ENCODE measurements at places on chromosomes 2 and 18.

DNA sequence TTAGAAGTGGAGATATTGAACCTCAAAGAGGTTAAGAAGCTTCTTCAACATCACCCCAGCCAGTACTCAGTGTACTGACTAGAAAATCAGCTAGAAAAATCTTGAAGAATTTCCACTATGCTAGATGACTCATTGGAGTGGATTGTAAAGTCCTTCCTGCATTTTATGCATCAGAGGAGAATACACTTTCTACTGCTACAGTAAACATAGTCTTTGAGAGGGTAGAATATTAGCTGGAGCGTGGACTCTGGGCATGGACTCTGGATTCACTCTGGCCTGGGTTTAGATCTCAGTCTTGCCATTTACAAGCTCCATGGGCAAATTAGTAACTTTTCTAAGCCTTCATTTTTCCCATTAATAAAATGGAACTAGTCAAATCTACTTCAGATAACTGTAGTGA lies 215.9 kb downstream of the IRS1 start:
- DNase-seq = peak; percentile 91

- peak; percentile 73 for DNase-seq
Observed at GRCh38 chr2:158753641-158754611, 41.2 kb upstream of the DAPL1 start.

GRCh38 chr2:6947929-6948676 lies 30.9 kb downstream of the RNF144A start:
- no peak for DNase-seq

DNA sequence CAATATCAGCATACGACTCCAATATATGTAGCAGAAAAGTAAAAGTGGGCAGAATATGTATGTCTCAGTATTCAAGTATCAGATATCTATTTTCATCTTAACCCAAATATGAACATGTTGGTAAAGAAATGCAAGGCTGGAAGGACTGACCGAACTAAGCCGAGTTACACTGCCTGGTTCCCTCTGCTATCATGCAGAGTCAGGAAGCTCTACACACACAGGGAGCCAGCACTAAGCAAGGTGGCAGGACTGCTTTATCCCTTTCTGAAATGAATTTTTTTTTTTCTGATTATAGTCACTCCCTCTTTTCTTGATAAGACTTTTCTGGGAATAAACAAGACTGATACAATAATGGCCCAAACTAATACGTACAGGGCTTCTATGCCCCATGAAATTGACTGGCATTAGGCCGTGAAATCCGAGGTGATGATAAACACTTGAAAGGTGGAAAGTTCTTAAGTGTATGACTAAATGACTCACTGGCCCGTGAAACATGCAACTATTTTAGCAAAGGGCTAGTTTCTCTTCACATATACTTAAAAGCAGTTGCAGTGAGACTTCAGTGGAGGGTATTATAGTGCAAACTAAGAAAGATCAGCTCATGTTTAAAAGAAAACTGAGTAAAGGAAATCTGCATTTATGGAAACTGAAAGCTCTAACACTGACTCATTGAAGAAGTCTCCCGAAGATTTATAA lies 14.9 kb downstream of the DPP4 start:
- DNase-seq = no peak

- DNase-seq = no peak
Observed at GRCh38 chr2:10345126-10345525, 42.4 kb downstream of the HPCAL1 start.

DNA sequence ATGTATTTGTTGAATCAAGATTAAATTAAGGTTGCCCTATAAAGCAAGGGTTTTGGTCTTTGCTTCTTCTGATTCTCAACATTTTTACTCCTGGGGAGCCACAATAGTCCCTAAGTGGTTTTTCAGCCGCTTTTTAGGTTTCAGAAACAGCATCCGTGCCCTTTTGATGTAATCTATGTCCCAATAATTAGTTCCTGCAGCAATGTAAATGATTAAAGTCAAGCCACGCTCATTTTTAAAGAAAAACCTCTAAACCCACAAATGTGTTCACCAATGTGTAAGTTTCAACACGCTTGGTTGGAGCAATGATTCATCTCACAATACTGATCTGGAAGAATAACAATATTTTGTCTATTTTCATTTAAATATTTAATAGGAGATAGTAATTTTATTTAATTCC lies 5.6 kb downstream of the ARL4C start:
- DNase-seq = no peak

DNA sequence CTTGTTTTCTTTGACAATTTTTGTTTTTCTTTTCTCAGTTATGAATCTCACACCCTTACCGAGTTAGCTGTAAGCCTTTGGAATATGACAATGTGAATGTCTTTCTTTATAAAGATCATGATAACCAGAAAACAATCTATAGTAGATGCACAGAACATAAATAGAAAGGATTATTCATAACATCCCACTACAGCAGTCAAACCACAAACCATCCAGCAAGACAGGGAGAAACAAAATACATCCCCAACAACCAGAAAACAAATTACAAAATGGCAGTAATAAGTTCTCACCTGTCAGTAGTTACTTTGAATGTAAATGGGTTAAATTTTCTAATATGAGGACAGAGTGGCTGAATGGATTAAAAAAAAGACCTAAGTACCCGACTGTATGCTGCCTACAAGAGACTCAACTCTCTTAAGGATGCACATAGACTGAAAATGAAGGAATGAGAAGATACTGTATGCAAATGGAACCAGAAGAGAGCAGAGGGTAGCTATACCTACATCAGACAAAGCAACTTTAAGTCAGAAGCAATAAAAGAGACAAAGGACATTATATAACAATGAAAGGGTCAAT lies 124.6 kb downstream of the ZNF532 start:
- DNase-seq = no peak

DNA sequence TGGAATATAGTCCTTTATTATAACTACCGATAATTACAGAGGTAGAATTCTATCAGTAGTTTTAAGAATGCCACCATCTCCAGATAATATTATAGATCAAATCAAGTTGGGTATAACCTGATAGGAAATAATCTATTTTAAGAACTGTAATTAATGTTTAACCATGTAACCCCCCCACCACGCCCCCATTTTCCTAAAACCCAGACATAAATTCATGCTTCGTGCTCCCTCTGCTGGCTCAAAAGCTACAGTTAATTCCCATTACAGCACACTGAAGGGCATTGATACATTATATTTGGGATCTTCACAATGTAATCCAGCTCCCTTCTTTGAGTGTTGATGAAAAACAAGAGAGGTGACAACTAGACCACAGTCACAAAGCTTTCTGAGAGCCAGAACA lies 228.0 kb upstream of the SMAD7 start:
- peak; percentile 36 for DNase-seq

- peak; percentile 97 for DNase-seq
Observed at GRCh38 chr18:49052891-49053644, 102.3 kb upstream of the SMAD7 start.

DNA sequence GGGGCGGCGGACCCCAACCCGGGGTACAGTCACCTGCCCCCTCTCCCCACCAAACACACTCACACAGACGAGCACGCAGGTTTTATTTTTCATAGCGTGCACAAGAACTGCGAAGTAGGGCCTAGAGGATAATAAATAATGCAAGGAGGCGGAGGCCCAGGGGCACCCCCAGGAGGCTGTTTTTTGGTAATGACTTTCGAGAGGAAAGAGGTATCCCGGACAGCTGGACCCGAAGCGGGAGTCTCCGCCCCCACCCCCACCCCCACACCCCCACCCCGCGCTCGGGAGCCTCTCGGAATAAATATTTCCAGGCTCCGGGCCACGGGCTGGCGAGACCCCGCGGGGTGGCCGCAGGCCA lies 3.4 kb downstream of the CYP26B1 start:
- no peak for DNase-seq

GRCh38 chr2:169222665-169223064 lies 139.7 kb downstream of the LRP2 start:
- no peak for DNase-seq

DNA sequence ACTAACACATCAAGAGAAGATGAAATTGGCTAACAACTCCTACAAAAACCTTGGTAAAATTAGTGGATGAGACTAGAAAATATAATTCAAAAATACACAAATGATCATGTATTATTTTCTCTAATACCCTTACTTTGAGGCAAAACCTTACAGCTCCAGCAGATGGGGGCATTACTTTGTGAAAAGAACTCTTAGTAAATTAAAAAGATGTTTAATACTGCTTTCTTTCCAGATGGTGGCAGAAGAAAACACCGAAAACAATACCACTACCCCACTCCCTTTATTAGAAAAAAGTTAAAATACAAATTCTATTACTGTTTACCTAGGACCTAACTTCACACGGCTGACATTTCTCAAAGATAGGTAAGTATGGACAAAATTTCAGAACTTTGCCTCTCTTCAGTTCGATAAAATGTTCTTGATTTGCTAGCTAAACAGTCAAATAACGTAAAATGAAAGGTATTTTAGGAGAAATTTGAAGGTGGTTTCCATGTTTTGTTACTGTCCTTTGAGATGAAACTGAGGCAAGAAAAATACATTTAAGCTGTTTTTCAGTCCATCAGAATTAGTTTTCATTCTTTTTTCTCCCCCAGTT lies 30.6 kb downstream of the ORC4 start:
- peak; percentile 72 for DNase-seq

GRCh38 chr2:63736354-63736753 lies 105.3 kb upstream of the UGP2 start:
- peak; percentile 55 for DNase-seq

DNA sequence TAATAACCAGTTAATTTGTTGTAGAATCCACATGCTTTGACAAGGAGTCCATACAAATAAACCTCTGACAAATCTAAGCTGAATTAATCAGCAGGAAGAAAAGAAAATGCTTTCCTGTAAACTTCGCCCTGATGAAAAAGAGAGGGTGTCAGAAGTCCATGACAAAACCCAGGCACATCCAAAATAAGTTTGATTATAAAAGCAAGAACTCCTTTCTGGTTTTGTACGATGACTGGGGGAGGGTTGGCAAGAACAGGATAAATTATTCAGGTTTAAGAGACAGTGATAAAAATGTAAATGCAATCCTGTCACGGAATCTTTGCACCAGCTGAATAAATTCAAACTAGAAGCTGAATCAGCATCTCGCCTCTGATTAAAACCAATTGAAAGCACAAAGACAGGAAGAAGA lies 469.2 kb upstream of the TNP1 start:
- no peak for DNase-seq

- DNase-seq = no peak
Observed at GRCh38 chr18:28128659-28128980, 48.3 kb downstream of the CDH2 start.

DNA sequence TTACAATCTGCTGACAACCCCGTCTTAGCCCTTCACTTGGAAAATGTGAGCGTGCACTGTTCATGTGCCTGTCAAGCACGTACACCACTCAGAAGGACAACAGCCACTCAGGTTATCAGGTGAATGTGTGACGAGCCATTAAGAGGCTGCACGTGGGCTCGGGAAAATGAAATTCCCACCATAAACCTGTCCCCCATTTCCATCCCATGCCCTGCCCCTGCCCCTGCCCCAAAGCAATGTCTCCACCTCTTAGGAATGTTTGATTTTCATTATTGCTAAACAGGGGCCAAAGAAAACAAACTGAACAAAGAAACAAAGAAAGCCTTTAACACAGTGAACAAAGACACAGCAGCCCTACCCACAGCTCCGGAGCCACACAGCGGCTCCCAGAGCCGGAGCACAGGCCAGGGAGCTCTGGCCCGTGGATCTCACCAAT lies 90.5 kb downstream of the TMEM18 start:
- no peak for DNase-seq

GRCh38 chr2:109020217-109020637 lies 31.2 kb upstream of the EDAR start:
- DNase-seq = peak; percentile 46

DNA sequence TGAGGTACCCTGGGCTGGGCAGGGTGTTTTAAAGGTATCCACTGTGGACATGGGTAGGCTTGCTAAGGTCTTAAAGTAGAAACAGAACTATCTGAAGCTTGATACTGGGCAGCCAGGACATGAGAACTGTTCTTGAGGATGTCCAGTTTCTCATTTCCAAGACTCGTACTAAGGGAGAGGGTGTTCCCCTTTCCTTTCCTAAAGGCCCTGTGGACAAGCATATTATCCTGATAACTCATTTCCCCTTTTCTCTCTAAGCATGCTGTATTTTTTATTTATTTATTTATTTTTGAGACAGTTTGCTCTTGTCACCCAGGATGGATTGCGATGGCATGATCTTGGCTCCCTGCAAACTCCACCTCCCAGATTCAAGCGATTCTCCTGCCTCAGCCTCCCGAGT lies 273.6 kb downstream of the PRKCE start:
- no peak for DNase-seq

DNA sequence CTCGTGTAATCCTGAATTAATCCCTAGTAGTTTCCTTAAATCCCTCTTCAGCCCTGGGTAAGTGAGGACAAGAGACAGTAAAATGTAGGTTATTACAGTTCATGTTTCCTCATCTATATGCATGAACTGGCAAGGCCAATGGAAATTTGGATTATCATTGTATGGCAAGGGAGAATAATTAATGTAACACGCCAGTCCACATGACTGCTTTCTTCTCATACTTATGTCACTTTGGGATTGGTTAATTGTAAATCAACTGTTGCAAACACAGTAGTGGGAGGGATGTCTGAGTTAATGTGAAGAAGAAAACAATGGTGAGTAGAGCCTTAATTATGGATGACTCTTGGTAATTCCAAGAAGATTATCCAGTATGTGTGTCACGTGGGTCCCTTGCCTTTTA lies 1.7 kb upstream of the SERPINB7 start:
- DNase-seq = no peak

DNA sequence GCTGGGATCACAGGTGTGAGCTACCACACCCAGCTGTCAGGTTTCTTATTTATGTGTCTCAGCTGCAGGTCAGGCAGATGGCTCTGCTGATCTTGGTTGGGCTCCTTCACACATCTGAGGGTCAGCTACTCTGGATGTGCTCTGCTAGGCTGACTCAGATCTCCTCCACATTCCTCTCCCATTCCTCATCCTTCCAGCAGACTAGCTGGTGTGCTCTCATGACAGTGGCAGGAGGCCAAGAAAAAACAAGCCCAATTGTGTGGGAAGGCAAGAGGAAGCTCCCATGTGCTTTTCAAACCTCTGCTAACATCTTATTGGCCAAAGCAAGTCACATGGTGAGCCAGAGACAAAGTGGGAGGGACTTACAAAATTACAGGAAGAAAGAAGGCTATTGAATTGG lies 11.7 kb upstream of the MSH6 start:
- peak; percentile 87 for DNase-seq

DNA sequence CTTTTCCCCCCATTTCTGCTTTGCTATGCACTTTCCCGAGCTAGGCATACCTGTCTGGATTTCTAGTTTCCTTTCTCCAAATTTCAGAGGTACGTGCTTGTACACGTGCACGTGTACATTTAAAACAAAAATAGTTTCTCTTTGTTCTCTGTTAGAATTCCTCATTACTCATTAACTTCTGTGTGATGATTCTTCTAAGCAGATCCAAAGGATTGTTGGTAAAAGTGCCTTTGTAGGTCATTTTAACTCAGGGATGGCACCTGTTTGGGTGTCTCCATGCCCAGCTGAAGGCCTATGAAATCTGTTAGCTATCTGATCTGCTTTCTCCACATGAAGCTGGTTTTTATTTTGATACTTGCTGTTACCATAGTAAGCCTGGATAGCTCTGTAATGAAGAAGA lies 264.3 kb downstream of the LPIN1 start:
- DNase-seq = no peak

GRCh38 chr2:178187861-178188260 lies 6.5 kb upstream of the OSBPL6 start:
- DNase-seq = no peak

- no peak for DNase-seq
Observed at GRCh38 chr18:76233876-76234675, 261.0 kb downstream of the ZNF516 start.

GRCh38 chr2:138752197-138752956 lies 27.8 kb downstream of the NXPH2 start:
- peak; percentile 36 for DNase-seq
